CD4-positive, alpha-beta T cell treated with Interleukin-2 at 100 ng/mL for 4 hours (primary cell): ENCODE measurements at places on chromosomes 7 and 10.

DNA sequence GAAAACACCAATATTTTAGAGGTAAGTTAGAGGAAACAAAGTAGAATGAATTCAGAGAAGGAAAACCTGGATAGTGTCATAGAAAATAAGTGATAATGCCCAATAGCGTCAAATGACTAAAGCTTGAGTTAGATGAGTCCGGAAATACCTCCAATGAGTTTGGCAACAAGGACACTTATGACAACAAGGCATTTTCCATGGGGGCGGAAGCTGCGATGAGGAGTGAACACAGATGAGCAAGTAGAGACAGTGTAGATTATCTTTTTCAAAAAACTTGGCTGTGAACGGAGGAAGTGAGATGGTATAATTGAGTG lies 383 bp upstream of the R3HCC1L start:
- DNase-seq: no peak

DNA sequence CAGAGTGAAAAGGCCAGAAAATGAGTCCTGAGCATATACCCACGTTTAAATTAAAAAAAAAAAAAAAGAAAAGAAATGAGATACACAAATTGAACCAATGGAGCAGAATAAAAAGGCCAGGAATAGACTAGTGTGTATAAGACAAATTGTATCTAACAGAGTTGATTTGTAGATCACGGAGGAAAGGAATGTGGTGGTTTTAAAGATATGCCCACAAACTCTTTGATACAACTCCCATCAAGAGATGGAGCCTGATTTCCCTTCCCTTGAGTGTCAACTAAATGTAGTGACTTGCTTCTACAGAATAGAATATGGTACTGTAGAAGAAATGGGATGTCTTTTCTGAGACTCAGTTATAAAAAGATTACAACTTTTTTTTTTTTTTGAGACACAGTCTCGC lies 10.4 kb downstream of the SYPL1 start:
- DNase-seq: no peak

DNA sequence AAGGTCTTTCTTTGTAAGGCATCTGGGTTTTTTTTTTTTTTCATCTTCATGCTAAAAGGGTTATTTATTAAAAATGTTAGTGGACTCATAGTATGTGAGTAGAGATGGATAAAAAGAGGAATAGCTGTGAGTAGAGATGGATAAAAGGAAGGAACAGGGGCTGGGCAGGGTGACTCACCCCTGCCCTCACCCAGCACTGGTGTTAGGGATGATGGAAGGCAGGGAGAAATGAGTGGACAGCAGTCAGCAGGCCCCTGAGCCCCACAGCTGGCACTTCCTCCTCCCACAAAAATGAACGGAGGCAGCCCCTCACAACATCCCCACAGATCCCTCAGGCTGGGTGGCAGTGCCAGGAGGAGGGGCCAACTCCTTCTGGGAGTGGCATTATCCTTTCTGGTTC lies 39.3 kb downstream of the ANTXRL start:
- no peak for DNase-seq

GRCh38 chr7:28560767-28561166 lies 148.4 kb downstream of the CREB5 start:
- DNase-seq: no peak

- DNase-seq: no peak
Observed at GRCh38 chr10:51926337-51926736, 226.9 kb upstream of the CSTF2T start.

- no peak for DNase-seq
Observed at GRCh38 chr10:88473989-88474883, 108.9 kb downstream of the RNLS start.

DNA sequence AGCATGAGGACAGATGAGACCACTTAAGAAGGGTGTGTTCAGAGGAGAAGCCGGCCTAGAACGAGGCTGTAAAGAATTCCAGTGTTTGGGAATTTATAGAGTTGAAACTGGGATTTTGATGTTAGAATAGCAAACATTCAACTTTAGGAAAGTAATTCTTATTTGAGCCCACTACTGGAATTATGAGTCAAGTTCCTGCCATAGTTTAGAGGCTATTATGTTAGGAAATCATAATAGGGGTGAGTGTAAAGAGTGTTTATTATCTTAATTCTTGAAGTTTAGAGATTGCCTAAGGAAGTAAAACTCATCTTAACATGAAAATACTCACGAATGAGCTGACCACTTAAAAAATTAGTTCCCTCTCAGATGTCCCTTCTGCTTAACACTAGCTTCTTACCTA lies 2.1 kb downstream of the CBLL1 start:
- no peak for DNase-seq
